ENCODE measurements at places on chromosomes 13 and 19.

GRCh38 chr13:71513411-71514033, 353.5 kb downstream of the DACH1 start:
- no peak for DNase-seq

DNA sequence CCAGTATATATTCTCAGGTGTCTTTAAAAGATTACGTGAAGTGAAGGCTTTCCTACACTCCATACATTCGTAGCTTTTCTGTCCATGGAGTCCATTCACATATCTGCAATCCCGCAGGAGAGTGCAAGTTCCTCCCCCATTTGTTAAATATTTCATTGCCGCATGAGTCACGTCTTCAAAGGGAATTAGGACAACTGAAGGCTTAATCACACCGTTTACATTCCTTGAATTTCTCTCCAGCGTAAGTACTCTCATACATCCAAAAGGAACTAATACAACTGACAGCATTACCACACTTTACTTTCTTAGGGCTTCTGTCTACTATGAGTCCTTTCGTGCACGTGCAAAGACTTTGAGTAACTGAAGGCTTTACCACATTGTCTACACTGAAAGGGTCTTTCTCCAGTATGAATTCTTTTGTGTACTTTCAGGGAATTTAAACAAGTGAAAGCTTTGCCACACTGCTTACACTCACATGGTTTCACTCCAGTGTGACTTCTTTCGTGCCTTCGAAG, 29.0 kb upstream of the ZNF564 start:
- DNase-seq, result no peak

DNA sequence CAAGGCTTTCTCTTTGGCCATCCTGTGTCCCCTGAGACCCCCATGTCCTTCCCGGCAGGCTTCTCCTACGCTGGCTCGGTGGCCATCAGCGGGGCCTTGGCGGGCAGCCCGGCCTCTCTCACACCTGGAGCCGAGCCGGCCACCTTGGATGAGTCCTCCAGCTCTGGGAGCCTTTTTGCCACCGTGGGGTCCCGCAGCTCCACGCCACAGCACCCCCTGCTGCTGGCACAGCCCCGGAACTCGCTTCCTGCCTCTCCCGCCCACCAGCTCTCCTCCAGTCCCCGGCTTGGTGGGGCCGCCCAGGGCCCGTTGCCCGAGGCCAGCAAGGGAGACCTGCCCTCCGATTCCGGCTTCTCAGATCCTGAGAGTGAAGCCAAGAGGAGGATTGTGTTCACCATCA, 14.2 kb downstream of the PLEKHJ1 start:
- no peak for DNase-seq

GRCh38 chr13:81929988-81930387, 1589.1 kb upstream of the SPRY2 start:
- no peak for DNase-seq

DNA sequence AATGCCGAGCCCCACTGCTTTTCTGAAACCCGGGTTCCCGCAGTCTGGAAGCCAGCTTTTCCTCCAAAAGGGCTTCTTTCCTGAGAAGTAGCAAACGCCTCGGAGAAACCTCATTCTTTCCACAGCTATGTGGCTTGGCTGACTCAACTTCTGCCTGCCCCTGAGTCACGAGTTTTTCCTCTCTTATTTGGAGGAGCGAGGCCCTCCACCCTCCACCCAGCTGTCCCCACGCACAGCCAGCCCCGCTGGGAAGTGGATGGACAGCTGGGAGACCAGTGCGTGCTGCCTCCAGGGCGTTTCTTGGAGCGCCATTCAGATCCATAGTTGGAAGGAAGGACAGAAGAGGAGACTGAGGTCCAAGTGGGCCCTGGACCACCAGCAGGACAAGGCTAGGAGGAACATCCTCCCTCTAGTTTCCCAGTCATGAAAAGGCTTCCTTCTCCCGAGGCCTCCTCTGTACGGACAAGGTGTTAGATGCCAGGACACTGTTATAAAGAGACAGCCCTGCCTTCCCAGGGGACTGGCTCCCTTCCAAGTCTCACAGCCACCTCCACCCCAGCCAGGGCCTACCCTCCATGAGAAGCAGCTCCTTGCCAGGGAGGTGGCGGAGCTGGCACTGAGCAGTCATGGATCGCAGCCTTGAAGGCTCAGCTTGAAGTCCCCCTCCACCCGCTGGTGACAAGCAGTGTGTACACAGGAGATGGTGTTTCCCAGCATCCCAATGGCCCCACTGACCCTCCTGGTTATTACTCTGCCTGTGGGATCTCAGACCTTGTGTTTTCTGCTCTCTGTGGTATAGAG, 2.5 kb upstream of the PLEKHF1 start:
- DNase-seq, result no peak

- DNase-seq, result no peak
These were observed 1.3 kb downstream of the ZNF749 start for GRCh38 chr19:57436417-57436816.

DNA sequence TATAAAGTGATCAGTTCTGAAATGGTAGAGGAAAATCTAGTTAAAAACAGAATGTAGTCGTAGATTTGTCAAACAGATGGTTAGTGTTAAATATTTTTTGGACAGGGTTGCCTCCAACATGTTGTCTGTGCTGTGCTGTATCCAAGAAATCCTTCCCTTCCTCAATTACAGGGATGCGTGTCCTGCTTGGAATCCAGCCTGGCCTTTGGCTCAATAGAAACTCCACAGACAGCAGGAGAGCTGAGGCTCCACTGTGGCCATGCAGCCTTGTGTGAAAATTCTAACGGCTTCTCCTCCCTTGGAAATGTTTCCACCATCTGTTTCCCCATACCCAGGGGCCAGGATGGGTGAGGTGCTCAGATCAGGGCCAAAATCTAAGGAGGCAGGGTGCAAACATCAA, 67.7 kb upstream of the USP29 start:
- DNase-seq, result no peak

GRCh38 chr19:11551603-11552235, 7.3 kb downstream of the ELOF1 start:
- DNase-seq, result no peak

GRCh38 chr13:93477238-93477637, 250.6 kb downstream of the GPC6 start:
- DNase-seq, result no peak

DNA sequence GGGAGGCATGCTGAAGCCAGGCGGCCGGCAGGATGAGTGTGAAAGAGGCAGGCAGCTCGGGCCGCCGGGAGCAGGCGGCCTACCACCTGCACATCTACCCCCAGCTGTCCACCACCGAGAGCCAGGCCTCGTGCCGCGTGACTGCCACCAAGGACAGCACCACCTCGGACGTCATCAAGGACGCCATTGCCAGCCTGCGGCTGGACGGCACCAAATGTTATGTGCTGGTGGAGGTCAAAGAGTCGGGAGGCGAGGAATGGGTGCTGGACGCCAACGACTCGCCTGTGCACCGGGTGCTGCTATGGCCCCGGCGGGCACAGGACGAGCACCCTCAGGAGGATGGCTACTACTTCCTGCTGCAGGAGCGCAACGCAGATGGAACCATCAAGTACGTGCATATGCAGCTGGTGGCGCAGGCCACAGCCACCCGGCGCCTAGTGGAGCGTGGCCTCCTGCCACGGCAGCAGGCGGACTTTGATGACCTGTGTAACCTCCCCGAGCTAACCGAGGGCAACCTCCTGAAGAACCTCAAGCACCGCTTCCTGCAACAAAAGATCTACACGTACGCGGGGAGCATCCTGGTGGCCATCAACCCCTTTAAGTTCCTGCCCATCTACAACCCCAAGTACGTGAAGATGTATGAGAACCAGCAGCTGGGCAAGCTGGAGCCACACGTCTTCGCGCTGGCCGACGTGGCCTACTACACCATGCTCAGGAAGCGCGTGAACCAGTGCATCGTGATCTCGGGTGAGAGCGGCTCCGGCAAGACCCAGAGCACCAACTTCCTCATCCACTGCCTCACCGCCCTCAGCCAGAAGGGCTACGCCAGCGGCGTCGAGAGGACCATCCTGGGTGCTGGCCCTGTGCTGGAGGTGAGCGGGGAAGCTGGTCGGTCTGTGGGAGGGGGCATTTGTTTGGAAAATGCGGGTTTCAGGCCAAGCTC, 26.4 kb downstream of the MYO9B start:
- no peak for DNase-seq

- DNase-seq, result no peak
These were observed 174.6 kb downstream of the TDRD3 start for GRCh38 chr13:60571571-60571970.

GRCh38 chr13:30526612-30527495, 61.1 kb upstream of the HMGB1 start:
- DNase-seq, result no peak

GRCh38 chr13:28047757-28048388, 52.5 kb downstream of the FLT3 start:
- no peak for DNase-seq

DNA sequence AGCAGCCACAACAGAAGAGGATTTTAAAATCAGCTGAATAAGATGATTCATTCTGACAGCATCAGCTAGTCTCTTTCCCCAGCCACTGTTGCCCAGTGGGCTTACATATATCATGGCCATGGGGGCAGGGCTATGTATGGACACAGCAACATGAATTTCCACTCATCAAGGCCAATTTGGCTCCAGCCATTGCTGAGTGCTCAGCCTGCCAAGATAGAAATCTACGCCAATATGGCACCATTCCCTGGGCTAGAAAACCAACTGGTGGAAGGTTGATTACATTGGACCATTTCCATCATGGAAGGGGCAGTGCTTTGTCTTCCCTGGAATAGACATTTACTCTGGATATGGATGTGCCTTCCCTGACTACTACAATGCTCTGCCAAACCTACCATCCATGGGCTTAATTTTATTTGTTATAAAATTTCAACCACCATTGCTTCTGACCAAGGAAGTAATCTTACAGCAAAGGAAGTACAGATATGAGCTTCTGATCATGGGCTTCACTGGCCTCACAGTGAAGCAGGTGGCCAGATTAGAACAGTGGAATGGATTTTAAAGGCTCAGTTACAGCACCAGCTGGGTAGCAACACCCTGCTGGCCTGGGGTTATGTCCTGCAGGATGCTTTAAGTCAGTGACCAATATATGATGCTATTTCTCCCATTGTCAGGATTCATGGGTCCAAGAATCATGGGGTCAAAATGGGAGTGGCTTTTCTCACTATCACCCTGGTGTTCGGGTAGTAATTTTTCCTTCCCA, 9.8 kb upstream of the ALOX5AP start:
- no peak for DNase-seq

GRCh38 chr19:45664575-45664974, 3.4 kb upstream of the GIPR start:
- DNase-seq, result no peak

DNA sequence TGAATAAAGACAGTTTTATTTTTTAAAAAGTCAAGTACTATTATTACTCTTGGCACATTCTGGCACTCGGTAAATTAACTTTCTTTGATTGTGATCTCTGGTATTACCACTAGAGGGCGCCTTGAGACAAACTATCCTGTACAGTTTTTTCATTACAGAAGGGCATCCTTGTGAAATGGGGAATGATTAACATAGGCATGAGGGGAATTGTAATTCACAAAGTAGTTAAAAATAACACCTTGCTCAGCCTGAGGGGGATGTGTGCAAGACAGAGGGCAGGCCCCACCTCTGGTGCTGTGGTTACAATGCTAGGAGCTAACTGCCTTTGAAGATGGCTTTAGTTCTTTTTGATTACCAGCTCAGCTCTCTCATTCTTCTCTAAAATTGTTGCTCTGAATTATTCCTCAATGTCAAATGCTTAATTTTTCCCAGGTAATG, 24.2 kb upstream of the C1QTNF9B start:
- DNase-seq, result no peak

GRCh38 chr13:112894423-112894672, 74.7 kb upstream of the MCF2L start:
- no peak for DNase-seq

DNA sequence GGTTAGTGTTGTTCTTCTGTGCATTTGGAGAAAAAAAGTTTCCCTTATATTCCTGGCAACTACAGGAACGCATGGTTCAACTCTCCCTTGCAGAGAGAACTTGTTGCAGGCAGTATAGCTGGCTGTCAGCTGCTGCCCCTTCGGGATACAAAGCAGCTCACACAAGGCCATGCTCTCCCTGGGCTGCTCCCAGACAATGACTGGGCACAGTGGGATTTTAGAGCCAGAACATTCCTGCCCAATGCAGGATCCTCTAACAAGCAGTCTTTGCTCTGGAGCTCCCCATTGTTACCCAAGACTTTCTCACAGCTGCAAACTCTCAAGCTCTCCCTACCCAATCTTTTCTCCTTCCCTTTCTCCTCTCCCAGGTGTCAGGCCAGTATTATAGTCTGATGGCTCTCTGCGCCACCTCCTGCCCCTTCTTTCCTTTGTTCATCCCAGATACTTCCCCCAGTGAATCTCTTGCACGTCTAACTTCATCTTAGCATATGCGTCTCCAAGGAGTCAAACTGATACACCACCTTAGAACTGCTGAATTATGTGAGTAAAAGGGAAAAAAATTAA, 27.5 kb upstream of the SERPINE3 start:
- DNase-seq, result no peak

GRCh38 chr19:2010135-2010668, 5.3 kb downstream of the BTBD2 start:
- DNase-seq, result no peak

GRCh38 chr13:47081246-47081645, 184.4 kb upstream of the HTR2A start:
- DNase-seq, result no peak

DNA sequence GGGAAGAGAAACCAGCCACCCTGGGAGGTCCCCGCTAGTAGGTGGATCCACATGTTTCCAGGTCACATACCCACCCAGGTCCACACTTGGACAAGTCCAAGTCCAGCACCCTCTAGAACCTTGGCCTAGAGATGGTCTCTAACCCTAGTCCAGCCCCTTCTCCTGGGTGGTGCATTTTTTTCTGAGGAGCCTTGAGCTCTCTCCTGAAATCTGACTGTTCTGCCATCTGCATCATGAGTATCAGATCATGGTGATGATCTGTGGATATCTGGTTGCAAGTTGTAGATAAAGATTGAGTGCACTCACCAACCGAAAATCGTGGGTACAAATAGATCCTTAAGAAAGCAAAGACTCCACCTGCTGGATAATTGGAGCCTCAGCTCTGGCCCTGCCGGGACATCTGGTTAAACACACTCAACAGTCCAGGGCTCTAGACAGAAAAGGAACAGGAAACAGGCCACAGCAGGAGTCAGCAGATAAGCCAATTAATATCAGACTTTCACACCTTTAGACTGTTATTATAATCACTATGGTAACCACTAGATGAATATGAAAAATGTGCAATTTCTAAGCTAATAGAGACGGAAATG, 41.1 kb downstream of the GPR12 start:
- DNase-seq, result no peak

- no peak for DNase-seq
These were observed 224.4 kb downstream of the LACC1 start for GRCh38 chr13:44104197-44104490.

GRCh38 chr13:99580500-99581268, 79.4 kb downstream of the TM9SF2 start:
- no peak for DNase-seq

- no peak for DNase-seq
These were observed 1020.0 kb upstream of the SLC10A2 start for GRCh38 chr13:104086210-104086609.

DNA sequence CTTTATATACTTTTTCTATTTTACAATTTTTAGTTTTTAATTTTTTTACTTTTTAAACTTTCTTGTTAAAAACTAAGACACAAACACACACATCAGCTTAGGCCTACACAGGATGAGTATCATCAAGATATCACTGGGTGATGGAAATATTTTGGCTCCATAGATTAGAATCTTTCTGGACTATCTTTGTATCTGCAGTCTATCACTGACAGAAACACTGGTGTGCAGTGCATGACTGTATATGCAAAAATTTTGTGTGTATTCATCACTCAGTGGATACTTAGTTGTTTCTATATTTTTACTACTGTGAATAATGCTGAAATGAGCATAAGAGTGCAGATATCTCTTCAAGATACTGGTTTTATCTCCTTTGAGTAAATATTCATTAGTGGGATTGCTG, 68.0 kb upstream of the GPC6 start:
- no peak for DNase-seq
